Psoas muscle (tissue), 8 donors: ENCODE measurements at places on chromosomes 2 and 18. TPM values are rescaled to one million over a fixed set of nuclear protein-coding genes. Genes with fewer than 3 reads are reported as not detected.

Gene LRRC30
- total RNA-seq: 8.2 TPM

- no peak overlapping the region for H3K27ac ChIP-seq
- no peaks in the 10 kb centered on the region for H3K36me3 ChIP-seq
- H3K4me1 ChIP-seq: peaks cover under 1% of the 10 kb centered on the region
- no peak overlapping the region for H3K4me3 ChIP-seq
- no peak for DNase-seq
- H3K27me3 ChIP-seq: no peaks in the 10 kb centered on the region
Measured at GRCh38 chr2:120861576-120862191, 126.0 kb downstream of the GLI2 start.

- no peak for DNase-seq
- no peak overlapping the region for H3K4me3 ChIP-seq
- H3K27me3 ChIP-seq: no peaks in the 10 kb centered on the region
- H3K36me3 ChIP-seq: no peaks in the 10 kb centered on the region
Measured at GRCh38 chr2:145723872-145724271, 1204.0 kb upstream of the ZEB2 start.

GRCh38 chr2:201643216-201643890 lies at the start of gene TMEM237:
TSS of gene TMEM237 (minus strand) at chr2:201643503. CDS start at chr2:201643400, 103 bp downstream.
- H3K27ac ChIP-seq: peak within 1 kb of the TSS; percentile 94
- peaks cover 12% of the 10 kb centered on the region for H3K36me3 ChIP-seq
- H3K4me3 ChIP-seq: peak within 1 kb of the TSS; percentile 93
- H3K27me3 ChIP-seq: no peaks in the 10 kb centered on the region
